Suprapubic skin (tissue), 4 donors: ENCODE measurements at places on chromosomes 6 and 20. TPM values are rescaled to one million over a fixed set of nuclear protein-coding genes. Genes with fewer than 3 reads are reported as not detected.

The PRDM13 gene
- not detected for total RNA-seq

The SMIM13 gene
- 9.3 TPM for total RNA-seq

The TAF11 gene
- total RNA-seq: 25.4 TPM

The PSMB8 gene
- 62.7 TPM for total RNA-seq

The HLA-DQA2 gene
- total RNA-seq: 12.5 TPM

The TMEM14A gene
- total RNA-seq: 14.1 TPM

- H3K4me1 ChIP-seq: no peaks in the 10 kb centered on the region
- DNase-seq: no peak
- no peak overlapping the region for H3K27ac ChIP-seq
- no peak overlapping the region for H3K4me3 ChIP-seq
These were observed 20.3 kb downstream of the CYP21A2 start for GRCh38 chr6:32058511-32058963.

DNA sequence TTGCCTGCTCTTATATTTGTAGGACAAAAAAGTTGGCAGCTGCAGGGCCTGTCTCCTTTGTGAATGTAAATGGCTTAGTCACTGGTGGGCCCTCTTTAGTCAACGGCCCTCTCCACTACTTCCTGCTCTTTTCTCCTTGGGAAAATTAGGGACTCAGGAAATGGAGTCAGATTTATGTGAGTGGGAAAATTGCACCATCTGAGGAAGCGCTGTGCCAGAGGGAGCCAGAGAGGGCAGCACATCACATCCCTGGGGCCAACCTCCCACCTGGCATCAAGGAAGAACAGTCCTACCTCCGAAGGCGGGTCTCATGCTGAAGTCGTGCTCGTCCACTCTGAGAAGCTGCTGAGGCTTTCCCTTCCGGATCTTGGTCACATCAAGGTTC is 15.6 kb downstream of the GABRR2 start:
- H3K27ac ChIP-seq: no peak overlapping the region
- no peaks in the 10 kb centered on the region for H3K36me3 ChIP-seq
- no peak for DNase-seq
- no peak overlapping the region for H3K4me3 ChIP-seq
- H3K27me3 ChIP-seq: no peaks in the 10 kb centered on the region

DNA sequence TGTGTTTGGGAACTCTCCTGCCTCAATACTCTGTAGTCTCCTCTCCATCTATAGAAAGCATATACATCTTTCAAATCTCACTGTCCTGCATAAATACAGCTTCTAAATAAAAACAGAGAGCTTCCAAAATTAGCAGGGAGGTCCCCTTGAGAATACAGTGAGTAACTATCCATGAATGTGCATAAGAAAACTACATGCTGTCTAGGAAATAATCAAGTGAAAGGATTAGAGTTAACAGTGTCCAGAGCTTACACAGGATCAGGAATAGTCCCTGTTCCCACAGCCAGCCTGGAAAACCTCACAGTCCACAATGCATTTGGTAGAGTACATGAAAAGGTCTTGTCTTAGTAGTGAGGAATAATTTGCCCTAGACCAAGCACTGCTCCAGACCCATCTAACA is 123.0 kb upstream of the POU3F2 start:
- no peak overlapping the region for H3K27ac ChIP-seq
- H3K36me3 ChIP-seq: no peaks in the 10 kb centered on the region
- no peaks in the 10 kb centered on the region for H3K4me1 ChIP-seq
- H3K4me3 ChIP-seq: no peak overlapping the region
- no peaks in the 10 kb centered on the region for H3K27me3 ChIP-seq

DNA sequence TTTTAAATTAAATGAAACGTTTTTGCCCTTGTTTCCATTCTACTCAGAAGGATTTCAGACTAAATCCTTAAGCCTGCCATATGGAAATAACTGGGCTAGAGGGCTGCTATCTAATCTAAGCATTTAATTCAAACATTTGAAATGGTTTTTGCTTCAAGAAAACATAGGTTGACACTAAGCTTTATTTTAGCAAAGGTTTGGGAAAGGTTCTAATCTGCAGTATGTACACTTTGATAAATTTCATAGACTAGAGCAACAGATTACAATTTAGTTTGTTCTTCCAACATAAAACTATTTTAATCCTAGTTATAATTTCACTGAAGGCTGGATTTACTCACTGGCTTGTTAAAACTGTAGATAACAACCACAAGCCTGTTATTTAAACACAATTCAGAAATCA is 72.1 kb downstream of the TMEM200A start:
- DNase-seq: no peak
- H3K27me3 ChIP-seq: no peaks in the 10 kb centered on the region
- H3K4me1 ChIP-seq: no peaks in the 10 kb centered on the region
- H3K36me3 ChIP-seq: no peaks in the 10 kb centered on the region
- no peak overlapping the region for H3K4me3 ChIP-seq

- H3K27me3 ChIP-seq: no peaks in the 10 kb centered on the region
- no peak overlapping the region for H3K27ac ChIP-seq
- DNase-seq: no peak
These were observed 119.8 kb downstream of the RFX6 start for GRCh38 chr6:116996842-116997241.

- H3K36me3 ChIP-seq: peaks cover 6% of the 10 kb centered on the region
- H3K27me3 ChIP-seq: no peaks in the 10 kb centered on the region
- DNase-seq: no peak
- H3K27ac ChIP-seq: no peak overlapping the region
- no peak overlapping the region for H3K4me3 ChIP-seq
These were observed 25.1 kb upstream of the TAF8 start for GRCh38 chr6:42025066-42025844.

DNA sequence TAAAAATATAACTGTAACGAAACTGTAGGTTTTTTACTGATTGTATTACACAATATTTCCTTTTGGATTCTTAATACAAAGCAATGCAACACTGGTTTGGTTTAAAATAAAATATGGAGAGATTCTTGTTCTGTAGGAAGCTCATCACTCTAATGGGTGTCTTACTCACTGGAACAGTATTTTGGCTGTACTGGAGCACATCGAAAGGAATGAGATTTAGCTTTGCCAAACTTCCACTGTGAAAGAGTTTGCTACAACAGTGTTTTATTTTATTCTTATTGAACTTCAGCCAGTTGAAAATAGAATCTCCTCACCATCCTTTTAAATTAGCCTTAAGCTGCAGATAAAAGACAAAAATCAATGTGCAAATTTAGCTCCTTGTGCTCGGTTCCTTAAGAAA is 230.7 kb upstream of the QKI start:
- H3K27ac ChIP-seq: no peak overlapping the region
- H3K4me1 ChIP-seq: no peaks in the 10 kb centered on the region
- DNase-seq: no peak

- H3K4me3 ChIP-seq: no peak overlapping the region
- no peak for DNase-seq
- H3K4me1 ChIP-seq: peaks cover 35% of the 10 kb centered on the region
- no peaks in the 10 kb centered on the region for H3K36me3 ChIP-seq
- no peaks in the 10 kb centered on the region for H3K27me3 ChIP-seq
These were observed 3.4 kb upstream of the SRC start for GRCh38 chr20:37342231-37343177.

- H3K4me1 ChIP-seq: no peaks in the 10 kb centered on the region
- no peak overlapping the region for H3K4me3 ChIP-seq
- H3K36me3 ChIP-seq: no peaks in the 10 kb centered on the region
- H3K27ac ChIP-seq: no peak overlapping the region
- no peaks in the 10 kb centered on the region for H3K27me3 ChIP-seq
- no peak for DNase-seq
These were observed 312.5 kb upstream of the PLCB4 start for GRCh38 chr20:8756410-8756809.

GRCh38 chr20:13312300-13312699 is 91.2 kb downstream of the ISM1 start:
- H3K27me3 ChIP-seq: no peaks in the 10 kb centered on the region
- no peaks in the 10 kb centered on the region for H3K36me3 ChIP-seq
- H3K4me3 ChIP-seq: no peak overlapping the region
- H3K4me1 ChIP-seq: no peaks in the 10 kb centered on the region
- H3K27ac ChIP-seq: no peak overlapping the region

DNA sequence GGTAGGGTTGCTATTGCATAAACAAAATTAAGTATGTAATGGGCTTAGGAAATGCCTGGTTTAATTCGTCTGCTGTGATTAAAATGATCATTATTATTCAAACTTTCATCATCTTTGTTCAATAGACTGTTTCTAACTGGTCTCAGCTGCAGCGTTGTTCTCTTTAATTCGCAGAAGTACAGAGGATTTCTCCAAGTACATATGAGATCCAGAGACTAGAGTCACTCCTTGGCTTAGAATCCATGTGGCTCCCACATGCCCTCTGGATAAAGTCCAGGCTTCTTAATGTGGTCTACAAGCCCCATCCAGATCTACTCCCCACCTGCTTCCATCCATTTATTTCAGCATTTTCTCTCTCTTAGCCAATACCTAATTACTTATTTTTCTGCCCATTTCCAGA is 1.1 kb upstream of the ZBTB24 start:
- no peak for DNase-seq
- H3K4me1 ChIP-seq: peaks cover 37% of the 10 kb centered on the region
- peaks cover 8% of the 10 kb centered on the region for H3K36me3 ChIP-seq
- H3K4me3 ChIP-seq: no peak overlapping the region

- H3K4me3 ChIP-seq: no peak overlapping the region
- H3K27ac ChIP-seq: no peak overlapping the region
- DNase-seq: no peak
- H3K36me3 ChIP-seq: no peaks in the 10 kb centered on the region
These were observed 25.0 kb upstream of the NELFCD start for GRCh38 chr20:58956078-58956477.
